ENCODE measurements at places on chromosomes 7 and 10.

- DNase-seq, result no peak
These were observed 16.8 kb downstream of the CALU start for GRCh38 chr7:128755819-128756476.

DNA sequence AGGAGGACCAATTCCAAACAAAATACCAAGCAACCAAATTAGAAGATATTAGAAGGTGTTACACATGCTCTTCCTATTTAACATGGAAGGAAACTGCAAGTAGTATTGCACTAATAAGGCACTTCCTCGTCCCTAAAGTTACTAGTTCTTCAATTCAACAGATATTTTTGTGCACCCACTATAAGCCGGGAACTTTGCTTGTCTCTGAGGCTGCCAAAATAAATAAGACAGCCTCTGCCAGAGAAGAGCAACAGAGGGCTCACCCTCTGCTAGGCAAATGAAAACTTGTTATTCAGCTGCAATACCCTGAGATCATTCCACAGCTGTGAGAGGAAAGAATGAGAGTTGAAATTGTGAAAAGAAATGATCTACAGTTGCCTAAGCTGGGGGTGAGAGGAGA is 37.4 kb upstream of the GSAP start:
- no peak for DNase-seq

DNA sequence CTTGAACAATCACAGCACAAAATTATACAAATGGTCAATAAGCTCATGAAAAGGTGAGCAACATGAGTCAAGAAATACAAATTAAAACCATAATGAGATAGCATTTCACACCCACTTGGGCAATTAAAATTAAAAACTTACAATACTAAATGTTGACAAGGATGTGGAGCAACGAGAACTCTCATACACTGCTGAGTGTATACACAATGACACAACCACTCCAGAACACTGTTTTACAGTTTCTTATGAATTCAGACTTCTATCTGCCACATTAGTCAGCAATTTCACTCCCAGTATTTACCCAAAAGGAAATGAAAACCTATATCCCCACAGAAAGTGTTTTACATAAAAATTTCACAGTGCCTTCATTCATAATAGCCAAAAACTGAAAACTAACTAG is 31.1 kb downstream of the GDI2 start:
- no peak for DNase-seq

- DNase-seq, result no peak
These were observed 100.6 kb downstream of the RBM20 start for GRCh38 chr10:110744782-110745181.

GRCh38 chr10:121051696-121052279 is 200.6 kb downstream of the WDR11 start:
- no peak for DNase-seq

DNA sequence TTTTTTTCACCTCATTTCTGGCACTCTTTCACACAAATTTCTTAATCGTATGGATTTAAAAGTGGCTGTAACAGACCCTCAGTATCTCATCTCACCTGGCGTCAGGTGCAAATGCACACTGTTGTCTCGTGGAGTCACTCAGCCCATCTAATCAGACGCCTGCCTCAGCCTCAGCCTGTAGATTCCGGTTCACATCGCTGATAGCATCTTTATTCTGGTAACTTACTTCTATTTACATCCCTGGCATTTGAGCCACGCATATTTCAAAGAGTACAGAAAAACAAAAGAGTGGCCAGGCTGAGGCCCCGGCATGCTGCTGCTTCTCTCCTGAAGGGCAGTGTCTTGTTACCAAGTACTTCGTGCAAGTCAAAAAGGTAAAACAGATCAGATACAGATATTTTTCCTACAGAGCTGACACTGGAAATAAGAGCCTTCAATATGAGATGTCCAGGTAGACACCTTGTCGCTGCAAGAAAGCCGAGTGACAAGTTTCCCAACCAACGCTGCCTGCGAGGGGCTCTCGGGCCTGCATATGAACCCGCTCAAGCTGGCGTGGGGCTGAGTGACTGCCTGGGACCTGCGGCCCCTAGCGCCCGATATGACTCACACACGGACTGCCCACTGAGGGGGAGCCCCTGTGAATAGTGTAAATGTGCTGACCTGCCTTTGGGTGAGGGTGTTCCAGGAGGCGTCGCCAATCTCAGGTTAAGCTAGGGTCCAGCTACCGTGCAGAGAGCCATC is 4.3 kb downstream of the VIPR2 start:
- DNase-seq, result no peak

DNA sequence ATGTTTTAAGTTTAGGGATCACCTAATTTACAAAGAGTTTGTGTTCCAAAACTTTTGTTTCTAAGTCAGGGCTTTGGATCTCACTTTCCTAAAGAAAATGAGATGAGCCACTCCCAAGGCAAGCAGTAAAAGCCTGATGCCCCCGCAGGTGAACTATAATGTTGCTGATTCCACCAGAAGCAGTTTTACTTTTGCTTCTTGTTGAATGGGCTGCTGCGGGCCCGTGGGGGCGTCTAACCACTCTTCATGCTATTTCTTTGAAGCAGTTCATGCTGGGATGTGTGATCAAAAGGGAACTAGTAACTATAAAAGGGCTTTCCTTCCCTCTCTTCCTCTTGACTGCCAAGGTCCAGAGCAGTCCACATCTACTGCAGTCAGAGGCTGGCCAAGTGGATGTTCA is 118.7 kb upstream of the NEBL start:
- DNase-seq, result no peak

DNA sequence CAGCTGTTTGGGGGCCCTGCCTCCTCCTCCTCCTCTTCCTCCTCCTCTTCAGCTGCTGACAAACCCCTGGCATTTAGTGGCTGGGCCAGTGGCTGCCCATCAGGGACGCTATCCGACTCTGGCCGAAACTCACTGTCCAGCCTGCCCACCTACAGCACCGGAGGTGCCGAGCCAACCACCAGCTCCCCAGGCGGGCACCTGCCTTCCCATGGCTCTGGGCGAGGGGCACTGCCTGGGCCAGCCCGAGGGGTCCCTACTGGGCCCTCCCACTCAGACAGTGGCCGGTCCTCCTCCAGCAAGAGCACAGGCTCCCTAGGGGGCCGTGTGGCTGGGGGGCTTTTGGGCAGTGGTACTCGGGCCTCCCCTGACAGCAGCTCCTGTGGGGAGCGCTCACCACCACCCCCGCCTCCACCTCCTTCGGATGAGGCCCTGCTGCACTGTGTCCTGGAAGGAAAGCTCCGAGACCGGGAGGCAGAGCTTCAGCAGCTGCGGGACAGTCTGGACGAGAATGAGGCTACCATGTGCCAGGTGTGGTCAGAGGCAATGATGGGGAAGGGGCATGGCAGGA is 4.1 kb downstream of the LZTS2 start:
- no peak for DNase-seq

DNA sequence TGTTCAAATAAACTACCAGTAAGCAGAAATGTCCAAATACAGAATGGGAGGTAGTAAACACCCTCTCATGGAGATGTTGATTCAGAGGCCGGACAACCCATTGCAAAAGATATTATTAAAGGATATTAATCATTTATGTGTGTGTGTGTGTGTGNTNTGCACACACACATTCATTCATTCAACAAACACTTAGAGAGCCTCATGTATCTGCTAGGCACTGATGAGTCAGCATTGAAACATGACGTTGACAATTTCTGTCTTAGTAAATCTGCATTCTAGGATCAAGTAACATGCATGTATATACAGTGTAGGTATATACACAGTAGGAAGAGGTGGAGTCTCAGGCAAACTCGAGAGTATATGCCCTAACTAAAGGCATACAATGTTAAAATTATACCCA is 187.0 kb downstream of the ZNF365 start:
- DNase-seq, result no peak
